ENCODE measurements at places on chromosomes 3 and 15. TPM values are rescaled to one million over a fixed set of nuclear protein-coding genes. Genes with fewer than 3 reads are reported as not detected.

GRCh38 chr3:141410408-141410807, 42.1 kb downstream of the ZBTB38 start:
- H3K4me1 ChIP-seq = peaks cover 20% of the 10 kb centered on the region
- no peak overlapping the region for H3K4me3 ChIP-seq
- DNase-seq = no peak

GRCh38 chr15:80034629-80035028, 24.8 kb upstream of the ZFAND6 start:
- no peak overlapping the region for H3K4me3 ChIP-seq
- H3K27ac ChIP-seq = no peak overlapping the region
- peaks cover 15% of the 10 kb centered on the region for H3K4me1 ChIP-seq
- no peaks in the 10 kb centered on the region for H3K27me3 ChIP-seq

The MOBP gene
- not detected for total RNA-seq

GRCh38 chr3:32865383-32865782, 47.6 kb downstream of the TRIM71 start:
- peak overlapping the region; percentile 46 for H3K4me3 ChIP-seq
- H3K27ac ChIP-seq = peak overlapping the region; percentile 80
- H3K36me3 ChIP-seq = no peaks in the 10 kb centered on the region
- peaks cover 17% of the 10 kb centered on the region for H3K27me3 ChIP-seq
- H3K4me1 ChIP-seq = peaks cover 79% of the 10 kb centered on the region
- DNase-seq = no peak

GRCh38 chr15:73072894-73073293, 20.6 kb downstream of the NEO1 start:
- peaks cover 2% of the 10 kb centered on the region for H3K4me1 ChIP-seq
- H3K4me3 ChIP-seq = no peak overlapping the region
- H3K36me3 ChIP-seq = no peaks in the 10 kb centered on the region
- H3K27me3 ChIP-seq = no peaks in the 10 kb centered on the region

GRCh38 chr3:122295266-122296062, 29.6 kb upstream of the CSTA start:
- H3K4me3 ChIP-seq = no peak overlapping the region
- no peaks in the 10 kb centered on the region for H3K27me3 ChIP-seq
- no peaks in the 10 kb centered on the region for H3K36me3 ChIP-seq
- DNase-seq = no peak

- H3K36me3 ChIP-seq = no peaks in the 10 kb centered on the region
- DNase-seq = no peak
- no peaks in the 10 kb centered on the region for H3K27me3 ChIP-seq
- peaks cover 47% of the 10 kb centered on the region for H3K4me1 ChIP-seq
These were observed 114.9 kb downstream of the PDZRN3 start for GRCh38 chr3:73509816-73510215.

- peaks cover 17% of the 10 kb centered on the region for H3K36me3 ChIP-seq
- peaks cover 1% of the 10 kb centered on the region for H3K27me3 ChIP-seq
- no peaks in the 10 kb centered on the region for H3K4me1 ChIP-seq
- H3K4me3 ChIP-seq = no peak overlapping the region
These were observed 91.2 kb downstream of the SENP2 start for GRCh38 chr3:185677146-185677829.

DNA sequence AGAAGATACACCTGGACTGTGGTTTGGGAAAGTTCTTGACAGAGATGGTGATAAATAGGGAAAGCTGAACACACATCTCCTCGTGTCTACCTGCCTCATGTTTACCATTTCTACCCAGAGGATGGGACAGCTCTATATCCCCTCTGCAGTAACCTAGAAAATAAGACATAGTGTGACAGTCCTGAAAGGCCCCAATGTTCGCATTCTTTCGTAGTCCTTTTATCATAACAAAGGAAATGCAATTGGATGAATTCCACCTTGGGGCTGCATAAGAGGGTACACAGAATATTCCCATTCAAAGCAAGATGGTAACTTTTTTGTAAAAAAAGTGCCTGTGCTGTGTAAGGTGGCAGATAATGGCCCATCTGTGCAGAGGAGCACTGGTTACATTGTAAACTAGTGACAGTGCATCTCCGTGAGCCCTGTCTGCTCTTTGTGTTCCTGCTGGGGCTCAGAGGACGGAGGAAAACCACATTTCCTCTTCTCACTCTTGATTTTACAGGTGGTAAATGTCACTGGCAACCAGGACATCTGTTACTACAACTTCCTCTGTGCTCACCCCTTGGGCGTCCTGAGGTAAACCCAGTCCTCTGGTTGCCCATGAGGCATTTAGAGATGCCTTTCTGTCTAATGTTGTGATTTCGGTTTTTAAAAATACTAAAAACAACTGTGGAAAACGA, 74.3 kb downstream of the SIDT1 start:
- no peaks in the 10 kb centered on the region for H3K4me1 ChIP-seq
- H3K36me3 ChIP-seq = no peaks in the 10 kb centered on the region
- no peak for DNase-seq
- no peak overlapping the region for H3K4me3 ChIP-seq
- no peaks in the 10 kb centered on the region for H3K27me3 ChIP-seq

The FAH gene
- 3.7 TPM for total RNA-seq

The SUSD5 gene
- total RNA-seq = 2.0 TPM

The CHST2 gene
- total RNA-seq = 51.7 TPM

GRCh38 chr3:142209655-142210054, 15.7 kb downstream of the GK5 start:
- peak overlapping the region; percentile 89 for H3K27ac ChIP-seq
- H3K36me3 ChIP-seq = peaks cover 14% of the 10 kb centered on the region
- peak overlapping the region; percentile 47 for H3K4me3 ChIP-seq
- DNase-seq = no peak
- peaks cover 6% of the 10 kb centered on the region for H3K27me3 ChIP-seq
- H3K4me1 ChIP-seq = peaks cover 24% of the 10 kb centered on the region

GRCh38 chr15:88077296-88078020, 179.1 kb downstream of the NTRK3 start:
- DNase-seq = no peak
- H3K36me3 ChIP-seq = peaks cover 3% of the 10 kb centered on the region
- H3K27me3 ChIP-seq = peaks cover 7% of the 10 kb centered on the region
- no peak overlapping the region for H3K27ac ChIP-seq
- H3K4me1 ChIP-seq = peaks cover 3% of the 10 kb centered on the region

GRCh38 chr15:34969340-34970097, at the start of gene AQR:
Gene AQR (minus strand): TSS chr15:34969742. CDS start chr15:34969613, 129 bp downstream.
- peaks cover 6% of the 10 kb centered on the region for H3K27me3 ChIP-seq
- peak; percentile 94 for DNase-seq
- H3K4me1 ChIP-seq = peaks cover 10% of the 10 kb centered on the region
- H3K4me3 ChIP-seq = peak within 1 kb of the TSS; percentile 96
- H3K36me3 ChIP-seq = no peaks in the 10 kb centered on the region

The DNASE1L3 gene
- 0.96 TPM for total RNA-seq

Data from glutamatergic neuron (in vitro differentiated cells).